ENCODE measurements at places on chromosomes 3 and 15.

GRCh38 chr3:115208066-115208750, 61.1 kb upstream of the ZBTB20 start:
- no peak for DNase-seq

- DNase-seq = no peak
Observed at GRCh38 chr15:78684657-78685056, 43.6 kb upstream of the CHRNB4 start.

DNA sequence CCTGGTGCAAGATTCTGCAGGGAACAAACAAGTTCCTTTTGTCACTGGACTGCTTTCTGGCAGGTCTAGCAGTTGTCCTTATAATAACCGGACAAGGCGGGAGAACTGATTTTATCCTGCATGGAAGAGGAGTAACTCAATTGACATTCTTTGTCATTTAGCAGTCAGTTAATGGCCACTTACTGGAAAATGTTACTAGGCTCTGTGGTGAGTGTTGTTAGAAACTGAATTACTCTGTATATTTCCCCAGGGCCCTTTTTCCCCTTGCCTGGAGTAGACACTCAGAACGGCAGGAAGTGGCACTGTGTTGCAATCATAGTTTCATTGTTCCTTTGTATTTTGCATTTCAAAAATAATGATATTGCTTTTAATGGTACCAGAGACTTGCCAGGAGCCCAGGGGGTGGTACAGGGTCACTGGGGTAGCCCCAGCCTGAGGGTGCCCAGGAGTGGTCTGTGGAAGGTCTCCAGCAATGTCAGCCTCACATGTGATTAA, 318.6 kb upstream of the LRRFIP2 start:
- no peak for DNase-seq

DNA sequence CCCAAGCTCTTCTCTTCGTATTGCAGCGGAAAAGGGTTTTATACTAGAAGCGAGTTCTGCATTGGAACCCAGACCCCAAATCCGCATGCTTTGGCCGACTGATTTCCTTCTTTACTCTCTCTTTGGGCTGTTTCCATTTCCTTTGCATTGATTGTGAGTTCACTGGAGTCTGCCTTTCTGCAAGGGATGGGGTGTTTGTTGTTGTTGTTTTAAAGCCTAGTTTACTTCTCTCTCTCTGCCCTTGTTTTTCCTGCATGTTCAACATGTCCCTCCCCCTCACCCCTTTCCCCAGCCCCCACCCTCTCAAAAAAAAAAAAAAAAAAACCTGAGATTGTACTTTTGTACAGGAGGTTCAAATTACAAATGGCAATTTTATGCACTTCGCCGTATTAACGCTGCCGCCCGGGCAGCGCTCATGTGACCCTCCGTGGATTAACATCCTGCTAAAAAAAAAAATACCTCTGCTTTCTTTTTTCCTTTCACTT, 2.2 kb downstream of the NR2F2 start:
- no peak for DNase-seq

GRCh38 chr15:68470976-68471375, 39.0 kb upstream of the ITGA11 start:
- DNase-seq = no peak

DNA sequence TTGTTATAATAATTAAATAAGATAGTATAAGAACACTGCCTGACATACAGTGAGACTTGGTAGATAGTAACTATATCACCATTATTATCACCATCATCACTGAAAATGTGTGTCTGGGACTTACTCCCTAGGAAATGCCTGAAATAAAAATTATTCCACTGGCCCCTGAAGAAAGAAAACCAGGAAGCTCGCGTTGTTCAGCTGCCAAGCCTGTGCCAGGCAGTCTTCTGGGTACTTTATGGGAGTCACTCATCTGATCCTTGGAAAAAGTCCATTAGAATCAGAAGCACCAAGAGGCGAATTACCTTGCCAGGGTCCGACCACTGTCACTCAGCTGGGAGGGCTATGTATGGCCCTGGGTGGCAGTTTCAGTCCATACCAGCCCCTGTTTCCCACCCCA, 220.3 kb upstream of the TPM1 start:
- no peak for DNase-seq

DNA sequence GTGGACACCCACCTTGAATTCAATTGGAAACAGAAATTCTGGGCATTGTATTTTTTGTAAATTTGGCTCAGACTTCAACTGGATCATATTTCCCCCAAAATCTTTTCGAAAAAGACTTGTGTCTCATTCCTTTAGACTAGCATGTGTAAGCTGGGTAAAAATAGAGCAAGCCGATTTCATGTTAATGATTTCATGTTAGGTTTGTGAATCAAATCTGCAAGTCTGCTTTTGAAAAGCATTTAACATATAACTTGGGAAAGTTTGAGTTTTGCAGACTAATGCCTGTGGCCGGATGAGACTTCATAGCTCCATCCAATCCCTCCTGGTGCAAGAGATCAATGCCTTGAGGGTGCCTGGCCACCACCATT, 64.5 kb downstream of the FLNB start:
- no peak for DNase-seq

DNA sequence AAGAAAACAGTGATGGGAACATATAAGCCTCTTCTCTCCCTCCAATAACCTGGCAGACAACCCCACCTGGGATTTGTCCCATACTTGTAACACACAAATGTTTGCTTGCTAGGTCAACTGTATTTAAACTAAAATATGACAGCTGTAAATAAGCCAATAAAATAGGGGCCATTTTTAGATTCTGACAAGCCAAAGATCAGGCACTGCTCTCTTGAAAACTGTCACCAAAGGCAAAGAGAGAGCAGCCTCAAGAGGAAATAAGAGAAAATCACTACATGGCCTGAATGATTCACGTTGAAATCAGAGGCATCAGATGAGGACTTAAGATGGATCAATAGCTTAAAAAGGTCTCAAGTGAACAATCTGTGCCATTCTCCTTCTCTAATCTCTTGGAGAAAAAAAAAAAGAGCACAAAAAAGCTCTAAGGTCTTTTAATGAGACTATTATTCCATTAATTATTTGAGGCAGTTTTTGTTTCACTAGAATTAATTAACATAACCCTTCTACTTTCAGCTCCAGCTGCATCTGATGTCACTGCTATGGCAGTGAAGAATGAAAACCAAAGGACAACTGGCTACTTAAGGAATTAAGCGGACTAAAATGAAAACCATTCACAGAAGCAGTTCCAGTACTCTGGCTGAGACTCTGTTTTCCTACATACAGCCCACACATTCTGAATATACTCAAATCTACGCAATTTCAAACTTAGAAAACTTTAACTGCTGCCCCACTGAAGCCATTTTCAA, 19.0 kb downstream of the MYO5A start:
- DNase-seq = no peak

DNA sequence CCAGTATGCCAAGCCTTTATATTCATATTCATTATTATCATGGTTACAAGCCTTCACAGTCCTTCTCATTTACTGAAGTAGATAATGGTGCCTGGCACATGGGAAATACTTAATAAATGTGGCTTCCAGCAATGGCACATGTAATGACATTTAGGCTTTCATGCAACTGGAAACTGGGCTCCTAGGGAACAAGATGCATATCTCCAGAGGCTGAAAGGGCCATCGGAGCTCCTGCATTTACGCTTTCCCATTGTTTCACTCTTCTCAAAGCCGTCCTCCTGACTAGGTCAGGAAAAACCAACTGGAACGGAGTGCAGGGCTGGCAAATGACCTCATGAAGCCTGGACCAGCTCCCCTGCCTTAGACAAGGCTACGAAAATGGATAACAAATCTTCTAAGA, 474.9 kb downstream of the MAGI1 start:
- DNase-seq = no peak

DNA sequence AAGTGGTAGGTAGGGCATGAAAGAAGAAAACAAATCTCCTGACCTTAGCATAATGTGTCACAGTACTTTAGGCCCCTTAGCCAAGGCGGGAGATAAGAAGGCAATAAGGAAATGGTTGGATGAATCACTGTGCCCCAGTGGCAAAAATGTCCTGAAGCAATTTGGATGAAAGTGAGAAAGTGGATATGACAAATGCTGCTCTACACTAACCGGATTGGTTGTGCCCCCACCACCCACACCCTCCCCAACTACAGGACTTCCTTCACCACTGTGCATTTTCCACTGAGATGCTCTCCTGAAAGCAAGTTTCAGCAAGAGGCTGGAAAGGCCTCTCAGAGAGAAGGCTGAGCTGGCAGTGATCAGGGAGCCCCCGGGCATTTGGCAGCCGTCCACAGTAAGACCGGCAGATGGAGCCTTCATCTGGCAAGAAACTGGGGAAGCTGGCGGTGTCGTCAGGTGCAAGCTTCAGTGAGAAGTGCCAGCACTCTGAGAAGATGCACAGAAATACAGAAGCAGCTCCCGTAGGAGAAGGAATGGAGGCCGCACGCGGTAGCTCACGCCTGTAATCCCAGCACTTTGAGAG, 63.8 kb downstream of the ATP1B3 start:
- no peak for DNase-seq
